Activated T-helper 17 cell treated with anti-CD3 and anti-CD28 coated beads, Interleukin-2, amount 50 U/mL, for 72 hours (primary cell): ENCODE measurements at places on chromosomes 3 and 15.

- ATAC-seq, result no peak
Observed at GRCh38 chr3:105039004-105039403, 327.7 kb upstream of the ALCAM start.

GRCh38 chr15:48569591-48570302 is 75.8 kb downstream of the FBN1 start:
- ATAC-seq, result no peak

DNA sequence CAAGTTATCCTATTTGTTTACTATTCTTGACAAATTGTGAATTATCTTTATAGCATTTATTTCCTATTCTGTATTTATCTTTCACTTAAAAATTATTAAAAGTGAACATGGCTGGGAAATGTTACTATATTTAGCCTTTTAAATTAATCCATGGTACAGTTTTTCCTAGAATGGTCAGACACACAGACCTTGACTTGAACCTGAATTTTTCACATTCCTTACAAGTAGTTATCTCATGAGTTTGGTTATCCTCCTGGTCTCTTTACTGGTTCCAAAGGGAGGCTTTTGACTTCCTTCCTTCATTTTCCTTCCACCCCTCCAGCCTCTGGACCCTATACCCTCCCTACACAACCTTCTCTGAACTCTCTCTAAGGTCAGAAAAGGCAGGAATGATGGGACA is 280.6 kb downstream of the SATB1 start:
- no peak for ATAC-seq

GRCh38 chr3:183180110-183180783 is 17.7 kb upstream of the LAMP3 start:
- ATAC-seq, result no peak

DNA sequence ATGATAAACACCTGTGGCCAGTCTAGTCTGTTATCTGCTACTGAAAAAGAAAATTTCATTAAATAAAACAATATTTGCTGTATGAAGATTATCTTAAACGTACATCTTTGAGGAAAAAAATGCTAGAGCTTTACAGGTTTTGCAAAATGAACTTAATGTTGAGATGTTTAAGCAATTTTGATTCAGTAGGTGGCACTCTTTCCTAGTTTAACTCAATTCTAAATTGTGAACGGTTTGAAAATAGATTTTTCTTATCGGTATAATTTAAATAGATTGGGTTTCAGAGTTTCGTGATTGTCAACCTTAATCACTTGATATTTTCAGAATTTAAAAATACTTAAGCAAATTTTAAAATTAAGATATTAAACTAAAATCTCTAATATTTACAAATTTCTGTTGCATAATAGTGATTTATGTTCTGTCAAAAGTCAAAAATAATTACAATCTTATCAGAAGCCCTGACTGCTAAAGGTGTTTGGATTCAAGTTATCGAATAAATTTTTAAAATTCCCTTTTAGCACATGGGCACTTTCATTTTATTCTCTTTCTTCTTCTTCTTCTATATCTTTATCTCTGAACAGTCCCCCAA is 7.0 kb upstream of the RNF111 start:
- no peak for ATAC-seq

DNA sequence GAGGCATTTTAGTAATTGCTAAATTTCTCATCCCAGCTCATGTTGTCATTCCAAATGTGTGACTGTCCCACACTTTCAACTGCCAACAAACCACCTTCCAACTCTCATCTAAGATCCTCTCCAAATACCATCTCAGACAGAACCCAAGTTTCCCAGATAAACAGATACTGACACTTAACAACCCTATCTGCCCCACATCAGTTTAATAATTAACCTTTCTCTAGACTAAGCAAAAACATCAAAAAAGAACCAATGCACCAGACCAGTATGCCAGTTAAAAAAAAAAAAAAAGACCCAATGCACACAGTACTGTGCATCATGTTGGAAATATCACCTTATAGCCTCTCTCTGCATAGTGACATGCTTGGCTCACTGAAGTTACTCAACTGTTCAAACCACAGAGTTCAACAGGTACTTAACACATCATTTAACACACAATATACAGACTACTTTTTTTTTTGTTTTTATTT is 5.5 kb downstream of the SFMBT1 start:
- peak; percentile 55 for ATAC-seq

DNA sequence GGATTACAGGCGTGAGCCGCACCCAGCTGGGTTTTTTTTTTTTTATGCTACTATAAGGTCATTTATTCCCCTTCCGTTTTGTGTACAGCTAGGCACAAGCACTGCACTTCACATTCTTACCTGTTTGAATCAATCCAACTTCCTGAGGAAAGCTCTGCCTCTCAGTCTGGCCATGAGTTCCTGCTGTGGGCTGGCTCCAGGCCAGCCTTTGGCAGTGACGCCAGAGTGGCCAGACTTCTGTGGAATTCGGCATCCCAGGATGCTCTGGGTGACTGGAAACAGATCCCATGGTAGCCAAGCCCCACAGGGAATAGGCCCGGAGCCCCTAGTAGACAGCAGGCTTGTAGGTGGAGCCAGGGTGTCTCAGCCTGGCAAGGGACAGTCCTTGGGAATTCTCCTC is 21.5 kb upstream of the TIMP4 start:
- ATAC-seq, result no peak

GRCh38 chr3:52844290-52844975 is 9.6 kb upstream of the MUSTN1 start:
- ATAC-seq, result no peak

DNA sequence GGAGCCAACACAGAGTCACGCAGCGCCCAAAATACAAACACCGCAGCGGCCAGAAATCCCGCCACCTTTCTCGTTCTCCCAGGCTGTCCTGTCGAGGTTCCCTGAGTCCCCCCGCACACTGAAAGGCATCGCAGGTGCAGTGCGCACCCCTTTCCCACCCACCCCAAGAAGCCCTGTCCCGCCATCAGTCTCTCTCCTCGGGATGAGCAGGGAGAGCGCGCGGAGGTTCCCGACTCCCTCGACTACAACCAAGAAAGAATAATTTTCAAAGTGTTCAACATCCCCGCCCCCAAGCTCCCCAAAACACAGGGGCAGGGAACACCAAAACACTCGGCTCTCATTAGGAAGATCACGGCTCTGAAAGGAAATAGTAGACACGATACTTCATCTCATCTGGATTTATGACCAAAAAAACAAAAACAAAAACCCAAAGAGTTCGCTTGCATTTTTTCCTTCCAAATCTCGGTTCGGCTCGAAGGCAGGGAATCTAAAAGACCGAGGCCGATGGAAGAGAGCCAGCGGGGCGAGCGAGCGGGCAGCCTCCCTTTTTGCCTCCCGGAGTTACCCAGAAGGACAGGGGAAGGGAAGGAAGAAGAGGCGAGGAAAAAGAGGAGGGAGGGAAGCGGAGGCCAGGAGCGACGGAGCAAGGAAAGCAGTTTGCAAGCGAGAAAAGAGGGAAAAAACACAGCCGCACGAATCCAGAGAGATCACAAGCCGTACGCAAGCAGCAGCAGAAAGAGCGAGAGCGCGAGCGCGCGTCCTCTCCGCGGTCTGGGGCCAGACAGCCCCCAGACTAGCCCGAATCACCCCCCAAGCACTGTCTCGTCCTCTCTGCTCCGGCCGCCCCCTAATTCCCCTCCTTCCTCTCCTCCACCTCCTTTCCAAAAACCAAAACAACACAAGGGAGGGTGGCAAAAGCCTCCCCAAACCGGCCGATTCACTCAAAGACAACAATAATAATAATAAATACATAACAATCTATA is 808 bp downstream of the BCL6 start:
- peak; percentile 11 for ATAC-seq

DNA sequence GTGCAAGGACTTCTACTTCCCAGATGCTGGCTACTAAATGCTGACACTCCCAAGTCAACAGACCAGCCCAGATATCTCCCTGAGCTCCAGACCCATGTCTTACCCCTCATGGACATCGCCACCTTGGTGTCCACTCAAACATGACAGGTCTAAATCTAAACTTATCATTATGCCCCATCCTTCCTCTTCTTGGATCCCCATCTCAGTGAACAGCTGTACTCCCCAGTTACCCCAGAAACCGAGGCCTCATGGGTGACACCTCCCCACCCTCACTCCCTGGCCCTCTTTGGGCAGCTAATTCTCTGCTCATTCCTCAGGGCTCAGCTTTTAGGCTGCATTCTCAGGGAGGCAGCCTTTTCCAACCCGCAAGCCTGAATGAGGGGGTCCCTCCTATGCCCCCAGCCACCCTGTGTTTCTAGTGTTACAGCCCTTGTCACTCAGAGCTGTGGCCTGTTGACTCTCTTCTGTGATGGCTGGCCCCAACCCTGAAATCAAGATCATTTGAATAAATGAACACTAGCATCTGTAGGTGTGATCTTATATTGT is 5.4 kb downstream of the EHD4 start:
- ATAC-seq, result no peak

DNA sequence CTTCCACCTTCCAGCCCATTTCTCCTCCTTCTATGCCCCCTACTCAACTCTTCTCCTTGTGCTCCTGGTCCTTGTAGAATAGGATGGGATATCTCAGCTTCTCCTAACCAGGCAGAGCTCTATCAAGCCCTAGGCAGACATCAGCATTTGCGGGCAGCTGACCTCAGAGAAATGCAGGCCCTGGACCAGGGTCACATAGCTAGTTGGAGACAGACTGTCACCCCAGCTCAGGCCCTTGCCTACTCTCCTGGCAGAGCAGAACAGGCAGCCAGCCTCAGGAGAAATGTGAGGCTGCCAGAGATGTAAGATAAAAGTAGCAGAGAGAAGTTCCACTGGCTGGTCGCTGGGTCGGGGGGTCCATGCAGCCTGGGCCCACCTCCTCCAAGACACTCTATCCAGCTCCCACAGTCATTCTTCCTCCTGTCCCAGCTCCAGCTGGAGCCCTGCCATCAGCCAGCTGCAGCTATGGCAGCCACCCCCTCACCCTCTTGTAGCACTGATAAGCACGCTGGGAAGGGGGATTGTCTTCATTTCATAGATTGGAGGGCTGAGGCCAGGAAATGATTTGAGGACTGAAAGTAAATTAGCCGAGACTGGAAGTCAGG is 4.0 kb downstream of the CYP8B1 start:
- no peak for ATAC-seq

GRCh38 chr15:48149858-48150257 is 28.2 kb downstream of the MYEF2 start:
- ATAC-seq, result no peak

- no peak for ATAC-seq
Observed at GRCh38 chr15:69997813-69998212, 99.9 kb downstream of the TLE3 start.

GRCh38 chr3:49530231-49530630 is 24.0 kb upstream of the BSN start:
- ATAC-seq, result no peak

DNA sequence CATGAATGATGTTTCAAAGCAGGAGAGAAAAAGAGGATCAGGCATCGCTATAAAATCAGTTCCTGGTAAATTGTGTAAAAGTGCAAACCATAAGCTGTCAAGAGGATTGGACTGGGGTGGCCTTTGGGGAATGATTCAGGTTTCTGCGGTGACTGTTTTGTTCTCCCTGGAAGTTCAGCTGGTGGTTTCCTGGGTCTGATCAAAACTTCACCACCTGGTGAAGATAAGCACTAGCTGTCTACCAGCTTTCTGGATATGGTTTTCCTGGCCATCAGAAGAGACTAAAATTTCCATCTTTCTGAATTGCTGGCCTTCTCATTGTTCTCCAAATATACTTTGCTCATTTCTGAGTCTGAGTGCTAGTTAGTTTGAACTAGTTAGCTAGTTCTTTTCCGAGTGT is 2.7 kb upstream of the NANOGP8 start:
- ATAC-seq, result no peak

DNA sequence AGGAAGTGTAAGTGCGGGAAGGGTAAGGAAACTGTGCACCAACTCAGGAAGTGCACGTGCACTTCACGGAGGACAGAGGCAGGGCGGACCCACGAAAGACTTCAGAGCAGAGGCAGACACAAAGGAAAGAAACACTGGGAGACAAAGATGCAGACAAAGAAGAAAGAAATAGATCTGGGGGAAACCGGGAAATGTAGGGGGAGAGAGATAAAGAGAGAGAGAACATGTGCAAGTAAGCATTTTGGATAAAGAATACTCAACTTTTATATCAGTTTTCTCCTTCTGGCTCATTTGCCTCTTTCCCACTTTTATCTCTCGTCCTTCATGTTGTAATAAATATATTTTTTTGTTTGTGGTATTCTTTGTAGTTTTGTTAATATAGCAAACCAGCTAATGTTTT is 204.2 kb downstream of the WDR72 start:
- no peak for ATAC-seq
